ENCODE measurements at places on chromosomes 7 and 10. TPM values are rescaled to one million over a fixed set of nuclear protein-coding genes. Genes with fewer than 3 reads are reported as not detected.

Gene NRF1
- 26.3 TPM for total RNA-seq

Gene VGF
- not detected for total RNA-seq

Gene GHRHR
- total RNA-seq: not detected

Gene TDRD1
- total RNA-seq: not detected

Gene FLNC
- total RNA-seq: 1,817 TPM

Gene MET
- total RNA-seq: 36.8 TPM

- H3K4me1 ChIP-seq: no peaks in the 10 kb centered on the region
- DNase-seq: no peak
- no peaks in the 10 kb centered on the region for H3K27me3 ChIP-seq
- H3K27ac ChIP-seq: no peak overlapping the region
- no peak overlapping the region for H3K4me3 ChIP-seq
Measured at GRCh38 chr10:28624351-28624750, 53.0 kb upstream of the BAMBI start.

GRCh38 chr10:62594093-62594520 lies 210.4 kb upstream of the ADO start:
- DNase-seq: peak; percentile 12
- no peaks in the 10 kb centered on the region for H3K36me3 ChIP-seq

- H3K27ac ChIP-seq: no peak overlapping the region
- H3K4me3 ChIP-seq: no peak overlapping the region
- no peaks in the 10 kb centered on the region for H3K4me1 ChIP-seq
- H3K27me3 ChIP-seq: no peaks in the 10 kb centered on the region
Measured at GRCh38 chr10:50972591-50972990, 87.2 kb upstream of the A1CF start.

- no peaks in the 10 kb centered on the region for H3K4me1 ChIP-seq
- H3K4me3 ChIP-seq: no peak overlapping the region
- H3K27me3 ChIP-seq: no peaks in the 10 kb centered on the region
- H3K36me3 ChIP-seq: no peaks in the 10 kb centered on the region
- no peak overlapping the region for H3K27ac ChIP-seq
- DNase-seq: no peak
Measured at GRCh38 chr10:110488940-110489339, 8.8 kb upstream of the DUSP5 start.

- no peak overlapping the region for H3K4me3 ChIP-seq
- no peaks in the 10 kb centered on the region for H3K36me3 ChIP-seq
- no peak for DNase-seq
- no peaks in the 10 kb centered on the region for H3K27me3 ChIP-seq
- H3K4me1 ChIP-seq: no peaks in the 10 kb centered on the region
Measured at GRCh38 chr7:94368371-94368791, 26.3 kb upstream of the COL1A2 start.

All from gastrocnemius medialis (tissue), 4 donors.